ENCODE measurements at places on chromosomes 1 and 21. TPM values are rescaled to one million over a fixed set of nuclear protein-coding genes. Genes with fewer than 3 reads are reported as not detected.

GRCh38 chr21:25638660-25639550, at the start of gene JAM2:
Gene JAM2, plus strand, starts transcription at chr21:25639258. Its CDS starts 564 bp downstream, at chr21:25639822.
- H3K4me3 ChIP-seq, result peak within 1 kb of the TSS; percentile 67
- H3K36me3 ChIP-seq, result no peaks in the 10 kb centered on the region
- peaks cover 32% of the 10 kb centered on the region for H3K27me3 ChIP-seq
- H3K27ac ChIP-seq, result no peak within 1 kb of the TSS

- H3K4me3 ChIP-seq, result no peak overlapping the region
- H3K27ac ChIP-seq, result no peak overlapping the region
- no peaks in the 10 kb centered on the region for H3K36me3 ChIP-seq
- no peak for DNase-seq
- H3K27me3 ChIP-seq, result peaks cover 13% of the 10 kb centered on the region
Measured at GRCh38 chr21:15204140-15204969, 139.6 kb upstream of the NRIP1 start.

- H3K4me1 ChIP-seq, result peaks cover 24% of the 10 kb centered on the region
- H3K36me3 ChIP-seq, result no peaks in the 10 kb centered on the region
- DNase-seq, result no peak
Measured at GRCh38 chr1:179023946-179024650, 1.6 kb upstream of the FAM20B start.

DNA sequence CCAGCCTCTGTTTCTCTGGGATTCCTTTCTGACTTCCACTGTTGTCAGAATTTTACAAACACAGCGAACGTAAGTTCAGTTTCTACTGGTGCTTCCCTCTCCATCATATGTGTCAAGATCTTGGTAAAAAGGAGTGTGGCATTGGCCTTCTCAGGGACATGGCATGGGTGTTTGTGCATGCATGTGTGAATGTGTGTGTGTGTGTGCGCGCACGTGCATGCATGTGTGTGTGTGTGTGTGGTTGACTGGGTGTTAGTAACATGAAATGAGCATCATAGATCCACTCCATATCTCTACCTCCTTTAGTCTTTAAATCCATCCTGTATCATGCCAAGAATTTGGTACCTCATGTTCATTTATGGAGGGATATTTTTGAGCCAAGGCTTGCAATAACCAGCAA, 411.3 kb downstream of the NPHP4 start:
- H3K4me3 ChIP-seq, result no peak overlapping the region
- DNase-seq, result no peak
- H3K27ac ChIP-seq, result no peak overlapping the region
- H3K27me3 ChIP-seq, result peaks cover 10% of the 10 kb centered on the region

The ZNF683 gene
- total RNA-seq, result not detected

All from activated naive CD4-positive, alpha-beta T cell treated with anti-CD3 and anti-CD28 coated beads for 36 hours (primary cell).